ENCODE measurements at places on chromosomes 5 and 9.
A peak's percentile ranks its signal among the peaks of the same experiment; 100 is the strongest.

GRCh38 chr5:159992566-159992965 is 16.4 kb upstream of the TTC1 start:
- DNase-seq: no peak

- no peak for DNase-seq
Measured at GRCh38 chr5:1873243-1873959, 9.3 kb downstream of the IRX4 start.

GRCh38 chr9:36462245-36462644 is 62.2 kb upstream of the RNF38 start:
- no peak for DNase-seq

DNA sequence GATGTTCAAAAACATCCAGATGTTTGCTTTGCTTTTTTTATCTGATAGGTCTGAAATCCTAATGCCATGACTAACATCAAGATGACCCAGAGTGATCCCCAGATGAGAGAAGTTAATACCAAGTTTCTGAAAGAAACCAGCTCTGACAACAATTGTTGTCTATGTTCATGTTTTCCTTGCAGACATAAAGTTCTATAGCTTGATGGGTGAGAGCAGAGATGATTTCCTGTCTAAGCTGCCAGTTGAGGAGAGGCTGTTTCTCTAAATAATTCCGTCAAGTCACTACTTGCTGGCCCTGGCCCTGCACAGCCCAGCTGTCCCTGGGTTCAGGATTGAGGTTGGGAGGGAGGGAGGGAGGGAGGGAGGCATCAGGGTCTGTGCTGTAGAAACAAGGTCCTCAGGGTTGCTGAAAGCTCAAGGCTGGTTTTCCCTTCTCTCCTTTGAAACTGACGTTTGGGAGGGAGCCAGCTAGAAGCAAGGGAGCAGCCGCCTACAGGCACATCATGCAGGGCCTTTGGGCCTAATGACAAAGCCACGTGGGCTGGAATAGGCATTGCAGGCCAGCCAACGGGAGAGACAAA is 3.9 kb downstream of the SPARC start:
- DNase-seq: peak; percentile 56

DNA sequence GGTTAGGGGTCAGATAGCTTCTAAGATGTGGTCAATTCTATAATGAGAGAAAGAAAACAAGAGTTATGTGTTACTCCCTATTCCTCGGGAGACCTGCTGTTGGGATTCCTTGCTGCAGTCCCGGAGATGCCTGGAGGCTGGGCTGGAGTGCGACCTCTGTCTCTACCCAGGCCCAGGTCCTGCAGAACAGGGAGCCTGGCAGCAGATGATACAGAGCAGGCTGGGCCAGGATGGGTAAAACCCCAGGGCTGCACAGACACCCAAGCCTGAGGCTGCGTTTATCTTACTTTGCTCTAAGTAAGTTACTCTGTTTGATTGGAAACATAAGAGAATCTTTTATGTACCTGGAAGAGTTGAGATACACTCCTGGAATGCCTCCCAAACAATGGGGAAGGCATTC is 26.9 kb upstream of the FAM120AOS start:
- DNase-seq: no peak

- DNase-seq: no peak
Measured at GRCh38 chr5:73908395-73908794, 282.4 kb downstream of the ARHGEF28 start.

- DNase-seq: peak; percentile 19
Measured at GRCh38 chr5:53095931-53096525, 13.5 kb downstream of the MOCS2 start.

- DNase-seq: no peak
Measured at GRCh38 chr5:147704544-147704943, 78.0 kb downstream of the JAKMIP2 start.

- no peak for DNase-seq
Measured at GRCh38 chr9:111451570-111451969, 32.6 kb downstream of the ECPAS start.

GRCh38 chr9:77597057-77597456 is 51.1 kb downstream of the GNA14 start:
- no peak for DNase-seq

DNA sequence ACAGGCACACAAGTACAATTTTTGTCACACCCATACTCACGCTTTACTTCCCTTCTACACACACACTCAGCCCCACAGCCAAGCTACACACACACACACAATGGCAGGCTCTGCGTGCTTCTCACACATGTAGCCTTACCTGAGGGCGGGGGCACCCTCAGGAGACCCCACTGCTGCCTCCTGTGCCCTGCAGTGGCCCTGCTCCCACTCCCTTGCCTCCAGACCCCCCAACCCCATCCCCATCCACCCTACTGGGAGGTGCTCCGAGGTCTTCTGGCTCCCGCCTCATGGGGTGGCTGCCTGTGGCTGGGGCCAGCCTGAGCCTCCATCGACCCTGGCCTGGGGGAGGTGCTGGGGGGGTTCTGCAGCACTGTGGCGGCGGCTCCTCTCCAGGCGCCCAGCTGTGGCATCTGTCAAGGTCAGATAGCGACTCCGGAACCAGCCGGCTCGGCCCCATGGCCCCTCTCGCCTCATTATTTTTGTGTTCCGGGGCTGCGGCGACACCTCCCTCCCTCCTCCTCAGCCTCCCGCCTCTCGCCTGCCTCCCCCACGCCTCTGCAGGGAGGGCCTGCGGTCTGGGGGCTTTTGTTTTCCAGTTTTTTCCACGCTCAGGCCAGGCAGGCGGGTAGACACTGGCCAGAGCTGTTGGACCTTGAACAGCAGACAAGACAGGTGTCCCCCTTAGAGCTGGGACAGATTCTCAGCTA is 21.7 kb downstream of the CXXC5 start:
- DNase-seq: no peak

DNA sequence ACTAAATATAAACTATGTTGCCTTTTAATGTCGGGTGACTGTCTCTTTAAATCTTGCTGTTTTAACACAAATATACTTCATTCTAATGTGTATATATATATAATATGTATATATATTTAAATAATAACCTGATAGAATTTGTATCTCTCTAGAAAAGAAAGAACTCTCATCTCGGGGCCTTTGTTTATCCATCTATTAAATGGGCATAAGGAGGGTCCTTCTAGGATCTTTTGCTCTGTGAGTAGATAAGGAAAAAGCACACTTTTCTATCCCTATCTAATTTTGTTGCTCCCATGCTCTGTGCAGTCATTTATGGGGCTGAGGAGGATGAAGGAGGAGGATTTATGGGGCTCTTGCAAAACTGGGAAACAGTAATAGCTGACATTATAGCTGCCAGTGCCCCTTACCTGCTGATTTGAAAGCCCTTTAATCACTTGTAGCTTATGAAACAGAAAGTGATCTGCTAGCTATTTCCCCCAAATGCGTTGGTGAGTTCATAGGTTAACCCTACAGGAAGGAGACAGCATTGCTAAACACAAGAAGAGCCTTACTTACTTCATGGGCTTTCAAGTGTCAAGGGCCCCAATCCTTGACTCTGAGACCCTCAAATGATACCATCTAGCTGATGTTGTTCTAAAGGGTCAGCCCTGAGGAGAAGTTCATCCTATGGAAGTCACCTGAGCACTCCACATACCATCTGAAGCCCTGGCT is 5.8 kb upstream of the PPARGC1B start:
- DNase-seq: no peak

- DNase-seq: no peak
Measured at GRCh38 chr5:62273687-62274086, 32.3 kb upstream of the KIF2A start.

DNA sequence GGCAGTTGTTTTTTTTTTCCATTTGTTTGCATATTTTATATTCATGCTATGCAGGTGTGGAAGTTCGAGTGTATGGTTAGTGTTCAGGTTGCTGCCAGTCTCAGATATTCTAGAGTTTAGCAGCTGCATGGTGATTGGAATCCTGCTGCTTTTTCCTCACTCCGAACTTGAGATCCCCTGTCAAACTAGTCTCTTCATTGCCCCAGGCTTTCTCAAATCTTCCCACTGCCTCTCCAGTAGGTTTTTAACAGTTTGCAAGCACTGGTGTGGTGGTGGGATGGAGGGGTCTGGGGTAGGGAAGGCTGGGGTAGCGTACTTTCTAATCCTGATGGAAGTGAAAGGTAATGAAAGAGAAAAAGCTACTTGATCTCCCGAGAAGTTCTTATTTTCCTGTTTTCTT is 112.9 kb downstream of the CHSY3 start:
- DNase-seq: no peak

- DNase-seq: no peak
Measured at GRCh38 chr5:58335518-58335917, 124.4 kb downstream of the PLK2 start.

- no peak for DNase-seq
Measured at GRCh38 chr5:73436535-73437100, 12.0 kb downstream of the FOXD1 start.

DNA sequence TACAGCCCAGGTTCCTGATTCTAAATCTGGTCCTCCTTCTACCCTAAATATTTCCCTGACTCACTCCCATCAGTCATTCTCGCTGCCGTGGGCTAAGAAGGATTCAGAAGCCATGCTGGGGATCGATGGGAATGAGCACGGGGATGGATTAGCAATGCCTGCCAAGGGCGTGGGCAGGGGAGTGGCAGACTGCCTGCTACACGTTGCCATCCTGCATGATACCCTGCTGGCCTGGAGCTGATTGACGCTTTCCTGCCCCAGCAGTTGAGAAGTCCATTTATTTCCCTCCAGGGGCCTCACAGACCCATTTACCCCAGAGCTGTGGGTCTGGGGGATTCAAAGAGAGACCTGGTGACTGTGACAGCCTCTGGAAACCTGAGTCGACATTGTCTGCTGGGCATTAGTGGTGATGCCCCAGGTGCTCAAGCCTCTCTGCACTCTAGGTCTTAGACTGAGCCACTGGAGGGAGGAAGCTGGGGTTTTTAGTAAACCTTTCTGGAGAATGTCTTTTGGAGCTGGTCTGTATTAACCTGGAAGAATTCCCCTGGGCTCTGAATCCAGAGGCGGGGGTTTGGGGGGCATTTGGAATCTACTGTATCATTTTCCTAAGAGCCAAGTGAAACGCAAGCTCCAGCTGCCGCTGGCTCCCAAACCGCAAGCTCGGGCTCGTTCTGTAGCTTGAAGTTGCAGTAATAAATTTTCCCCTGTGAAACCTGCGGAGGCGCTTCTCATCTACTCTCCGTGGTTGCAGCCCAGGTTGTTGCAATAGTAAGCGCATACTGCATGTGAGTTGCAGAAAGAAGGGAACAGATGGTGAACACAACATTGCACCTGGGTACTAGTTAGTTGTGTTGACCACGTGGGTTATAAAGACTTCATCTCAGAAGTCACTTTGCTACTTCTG is 76.3 kb upstream of the RAPGEF1 start:
- DNase-seq: peak; percentile 69

- no peak for DNase-seq
Measured at GRCh38 chr9:23590276-23591000, 235.6 kb downstream of the ELAVL2 start.

DNA sequence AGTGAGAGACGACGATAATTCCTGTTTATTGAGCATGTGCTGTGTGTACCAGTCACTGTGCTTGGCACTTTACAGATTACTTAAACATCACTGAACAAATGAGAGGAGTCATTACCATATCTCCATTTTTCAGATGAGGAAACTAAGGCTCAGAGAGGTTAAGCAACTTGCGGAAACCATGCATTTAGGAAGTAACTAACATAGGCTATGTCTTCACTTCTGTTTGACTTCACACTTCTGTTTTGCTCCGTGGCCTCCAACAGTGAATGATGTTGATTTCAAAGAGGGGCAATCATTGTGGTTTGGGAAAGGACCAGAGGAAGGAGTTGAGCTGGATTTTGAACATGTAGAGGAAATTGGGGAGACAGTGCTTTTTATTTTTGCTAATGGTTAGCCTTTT is 16.7 kb downstream of the GCNT1 start:
- no peak for DNase-seq

GRCh38 chr9:89522261-89522958 is 24.5 kb upstream of the SEMA4D start:
- DNase-seq: no peak

GRCh38 chr5:67679184-67679841 is 482.7 kb upstream of the CD180 start:
- DNase-seq: no peak

DNA sequence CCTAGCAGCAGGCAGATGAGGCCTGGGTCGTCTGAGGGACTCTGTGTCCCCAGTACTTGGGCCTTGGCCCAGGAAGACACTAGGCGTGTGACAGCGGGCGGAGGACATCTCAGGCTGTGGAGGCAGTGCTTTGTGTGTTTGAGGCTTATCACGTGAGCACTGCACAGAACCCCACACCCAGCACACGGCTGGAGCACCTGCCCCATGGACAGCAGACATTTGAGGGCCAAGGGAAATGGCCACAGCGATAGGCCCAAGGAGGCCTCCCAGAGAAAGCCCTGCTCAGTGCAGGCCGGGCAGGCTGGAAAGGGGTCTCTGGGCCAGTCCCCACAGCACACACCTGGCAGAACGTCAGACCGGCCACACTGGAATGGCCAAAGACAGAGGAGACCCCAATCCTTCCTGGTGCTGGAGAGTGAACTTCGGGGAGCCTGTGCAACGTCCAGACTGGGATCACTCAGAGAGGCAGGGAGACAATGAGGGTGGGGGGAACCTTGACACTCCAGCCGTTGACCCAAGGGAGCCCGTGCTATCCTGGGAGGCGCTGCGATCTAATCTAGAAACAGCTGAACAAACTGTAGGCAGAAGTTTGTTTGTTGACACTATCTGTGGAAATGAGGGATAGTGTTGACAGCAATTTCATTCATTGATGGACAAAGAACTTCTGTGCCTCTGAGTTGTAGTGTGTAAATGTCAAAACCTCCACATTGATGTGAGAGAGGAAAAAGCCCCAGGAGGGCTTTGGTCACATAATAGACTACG is 19.6 kb upstream of the FLT4 start:
- DNase-seq: no peak

- DNase-seq: no peak
Measured at GRCh38 chr9:126973651-126974529, 59.3 kb downstream of the RALGPS1 start.

GRCh38 chr5:137921931-137922330 is 32.7 kb downstream of the PKD2L2 start:
- DNase-seq: no peak

GRCh38 chr9:137311171-137311985 is 9.3 kb upstream of the NRARP start:
- no peak for DNase-seq

- DNase-seq: no peak
Measured at GRCh38 chr9:135146766-135147473, 59.5 kb downstream of the OLFM1 start.

- DNase-seq: no peak
Measured at GRCh38 chr5:2177244-2177643, 294.5 kb upstream of the IRX4 start.

DNA sequence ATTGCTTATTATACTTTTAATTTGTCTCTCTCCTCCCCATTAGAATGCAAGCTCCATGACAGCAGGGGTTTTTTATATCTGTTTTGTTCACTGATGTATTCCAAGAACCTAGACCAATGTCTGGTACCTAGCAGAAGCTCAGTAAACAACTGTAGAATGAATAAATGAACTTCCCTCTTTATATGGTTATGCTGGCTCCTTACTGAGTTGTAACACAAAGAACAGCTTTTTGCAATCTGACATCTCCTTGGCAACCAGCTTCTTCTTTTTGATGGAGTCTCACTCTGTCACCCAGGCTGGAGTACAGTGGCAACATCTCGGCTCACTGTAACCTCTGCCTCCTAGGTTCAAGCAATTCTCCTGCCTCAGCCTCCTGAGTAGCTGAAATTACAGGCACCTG is 13.6 kb downstream of the TRMO start:
- DNase-seq: no peak
